Fibroblast of skin of left biceps (primary cell): ENCODE measurements at places on chromosomes 3 and 15.

- DNase-seq, result no peak
Observed at GRCh38 chr15:60350108-60350507, 47.7 kb downstream of the ANXA2 start.

- DNase-seq, result peak; percentile 69
Observed at GRCh38 chr3:113166719-113167492, 44.5 kb upstream of the BOC start.

GRCh38 chr3:150146991-150147761 lies 176.5 kb upstream of the PFN2 start:
- DNase-seq, result peak; percentile 56

- no peak for DNase-seq
Observed at GRCh38 chr3:187013159-187013716, 82.9 kb downstream of the ST6GAL1 start.

- DNase-seq, result no peak
Observed at GRCh38 chr3:187122261-187122660, 17.0 kb downstream of the RPL39L start.

GRCh38 chr3:151395806-151396205 lies 11.3 kb upstream of the P2RY12 start:
- no peak for DNase-seq

DNA sequence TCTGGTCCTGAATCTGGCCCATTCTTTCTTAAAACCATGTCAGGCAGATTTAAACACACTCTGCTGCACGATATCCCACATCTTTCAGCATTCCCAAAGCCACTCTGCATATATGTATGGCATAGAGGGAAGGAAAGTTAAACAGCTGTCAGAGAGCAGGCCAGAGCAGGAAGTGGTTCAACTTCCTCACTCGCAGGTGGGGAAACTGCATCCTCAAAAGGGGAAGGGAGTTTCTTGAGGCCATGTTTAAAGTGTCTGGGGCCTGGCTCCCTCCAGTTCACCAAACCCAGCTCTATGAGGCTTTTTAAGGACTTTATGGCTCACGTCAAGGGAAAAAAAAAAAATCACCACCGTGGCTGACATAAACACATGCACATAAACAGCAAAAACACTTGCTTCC lies 123.1 kb downstream of the OPA1 start:
- no peak for DNase-seq

GRCh38 chr15:91787198-91787597 lies 66.3 kb upstream of the SLCO3A1 start:
- no peak for DNase-seq

DNA sequence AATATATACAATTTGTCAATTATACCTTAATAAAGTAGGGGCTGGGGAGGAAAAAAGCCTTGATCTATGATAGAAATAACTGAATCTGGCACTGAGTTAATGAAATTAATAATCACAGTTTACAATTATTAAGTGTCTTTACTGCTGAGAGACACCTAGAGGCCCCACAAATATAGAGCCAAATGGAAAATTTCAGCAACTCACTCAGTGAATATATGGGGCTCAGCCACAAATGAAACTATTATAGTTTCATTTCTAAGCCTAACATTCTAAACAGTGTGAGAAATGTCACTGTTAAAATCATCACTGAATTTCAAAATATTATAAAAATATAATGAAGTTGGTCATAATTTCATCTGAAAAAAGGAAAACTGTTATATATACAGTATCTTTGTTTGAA lies 40.3 kb downstream of the GNB4 start:
- DNase-seq, result no peak

GRCh38 chr15:52975941-52976449 lies 185.9 kb upstream of the ONECUT1 start:
- no peak for DNase-seq

- DNase-seq, result no peak
Observed at GRCh38 chr3:74265069-74265468, 349.4 kb downstream of the CNTN3 start.

DNA sequence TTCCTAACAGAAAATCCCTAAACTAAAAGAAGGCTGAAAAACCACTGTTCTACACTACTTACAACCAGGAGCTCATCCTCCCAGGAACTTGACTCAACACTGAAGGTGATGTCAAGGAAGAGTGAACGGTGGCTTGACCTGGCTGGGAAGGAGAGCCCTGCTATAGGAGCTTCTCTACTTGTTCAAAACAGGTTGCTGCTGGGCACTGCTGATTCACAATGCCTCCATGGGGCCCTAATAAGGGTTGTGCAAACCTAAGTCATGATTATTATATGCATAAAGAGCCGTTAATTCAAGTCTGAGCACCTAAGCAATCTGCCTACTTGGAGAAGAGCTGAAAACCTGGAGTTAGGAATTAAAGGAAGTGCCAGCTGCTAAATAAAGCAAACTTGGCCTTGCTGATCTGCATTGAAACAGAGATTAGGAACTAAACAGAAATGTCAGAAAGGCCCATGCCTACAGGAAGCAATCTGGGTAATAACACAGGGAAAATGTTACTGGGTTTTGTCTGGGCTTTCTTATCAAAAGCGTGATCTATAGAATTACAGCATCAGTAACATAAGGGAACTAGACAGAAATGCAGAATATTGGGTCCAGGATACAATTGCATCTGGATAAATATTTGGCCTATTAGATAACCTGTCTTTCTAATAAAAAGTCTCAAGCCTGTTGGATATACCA lies 243.2 kb downstream of the NEK10 start:
- no peak for DNase-seq

DNA sequence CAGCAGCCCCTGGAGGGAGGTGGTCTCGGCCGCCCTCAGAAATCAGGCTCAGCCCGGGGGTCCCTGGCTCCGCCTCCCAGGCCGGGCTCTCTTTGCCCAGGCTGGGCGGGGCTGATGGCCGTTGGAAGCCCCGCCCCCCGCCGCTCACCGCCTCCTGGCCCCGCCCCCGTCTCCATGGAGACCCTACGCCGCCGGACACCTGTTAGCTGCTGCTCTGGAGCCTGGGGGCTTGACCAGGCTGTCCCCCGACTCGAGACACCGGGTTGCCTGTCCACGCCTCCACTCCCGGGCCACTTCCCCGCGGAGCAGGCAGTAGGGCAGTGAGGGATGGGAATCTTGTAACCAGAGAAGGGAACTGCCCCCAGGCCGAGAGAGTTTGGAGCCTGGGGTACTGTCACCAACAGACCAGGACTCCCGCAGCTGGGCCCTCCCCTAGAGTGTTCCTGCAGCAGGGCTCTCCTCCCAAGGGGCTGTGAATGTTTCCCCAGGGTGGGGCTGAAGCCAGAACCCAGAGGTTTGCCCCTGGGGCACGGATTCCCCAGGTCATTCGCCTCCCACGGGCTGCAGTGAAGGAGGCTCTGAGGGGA lies 27.8 kb upstream of the RPL32 start:
- DNase-seq, result no peak

DNA sequence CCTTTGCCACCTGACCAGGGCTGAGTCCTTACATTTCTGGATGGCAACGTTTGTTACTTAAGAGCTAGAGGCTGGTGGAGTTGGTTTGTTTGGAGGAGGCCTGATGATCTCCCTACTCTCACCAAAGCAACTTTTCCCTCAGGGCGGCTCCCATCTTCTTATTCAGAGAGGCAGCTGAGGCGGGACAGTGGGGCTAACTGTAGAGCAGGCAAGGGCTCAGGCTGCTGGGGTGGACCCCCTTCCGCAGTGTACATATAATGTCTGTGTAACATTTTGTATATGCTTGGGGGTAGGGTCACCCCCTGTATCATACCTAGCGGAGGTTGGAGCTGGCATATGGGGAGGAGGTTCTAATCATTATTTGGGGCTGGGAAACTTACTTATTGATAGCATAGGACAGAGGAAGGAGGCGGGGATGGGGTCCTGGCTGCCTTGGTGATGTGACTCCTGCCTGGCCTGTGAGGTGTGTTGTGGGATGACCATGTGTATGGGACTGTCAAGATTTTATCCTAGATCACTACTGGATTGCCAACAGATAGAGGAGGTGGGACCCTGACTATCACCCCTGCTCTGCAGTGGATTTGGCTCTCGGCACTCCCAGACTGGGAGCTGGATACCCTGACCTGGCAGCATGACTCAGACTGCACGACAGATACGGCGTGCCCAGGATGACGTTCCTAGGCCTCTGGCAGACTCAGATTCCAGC lies 52.5 kb upstream of the UBE2Q2 start:
- no peak for DNase-seq

GRCh38 chr3:114404590-114404989 lies 110.8 kb downstream of the TIGIT start:
- no peak for DNase-seq
